ENCODE measurements at places on chromosomes 16 and 17. TPM values are rescaled to one million over a fixed set of nuclear protein-coding genes. Genes with fewer than 3 reads are reported as not detected.

GPR139 gene
- total RNA-seq: not detected

DNA sequence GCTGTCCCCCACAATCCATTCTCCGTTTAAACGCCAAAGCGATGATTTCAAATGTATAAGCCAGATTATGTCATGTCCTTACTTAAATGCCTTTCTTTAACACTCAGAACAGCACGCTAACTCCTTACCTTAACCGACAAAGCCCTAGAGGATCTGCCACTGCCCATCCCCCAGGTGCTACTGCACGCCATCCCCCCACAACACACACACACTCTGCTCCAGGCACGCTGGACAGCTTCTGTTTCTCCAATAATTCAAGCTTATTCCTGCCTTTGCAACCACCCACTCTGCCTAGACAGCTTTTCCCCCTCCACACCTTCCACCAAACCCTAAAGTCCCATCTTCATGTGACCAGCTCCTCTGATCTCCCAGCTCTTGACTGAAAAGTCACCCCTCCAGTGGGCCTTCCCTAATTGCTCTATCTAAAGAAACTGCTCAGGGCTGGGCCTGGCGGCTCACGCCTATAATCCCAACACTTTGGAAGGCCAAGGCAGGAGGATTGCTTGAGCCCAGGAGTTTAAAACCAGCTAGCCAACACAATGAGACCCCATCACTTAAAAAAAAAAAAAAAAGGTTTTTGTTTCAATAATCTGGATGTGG, 38.9 kb upstream of the RPL38 start:
- no peaks in the 10 kb centered on the region for H3K36me3 ChIP-seq
- H3K4me1 ChIP-seq: no peaks in the 10 kb centered on the region

- H3K27ac ChIP-seq: no peak overlapping the region
- DNase-seq: no peak
- H3K4me3 ChIP-seq: no peak overlapping the region
- no peaks in the 10 kb centered on the region for H3K27me3 ChIP-seq
- no peaks in the 10 kb centered on the region for H3K36me3 ChIP-seq
Measured at GRCh38 chr16:17447101-17447569, 23.6 kb downstream of the XYLT1 start.

DNA sequence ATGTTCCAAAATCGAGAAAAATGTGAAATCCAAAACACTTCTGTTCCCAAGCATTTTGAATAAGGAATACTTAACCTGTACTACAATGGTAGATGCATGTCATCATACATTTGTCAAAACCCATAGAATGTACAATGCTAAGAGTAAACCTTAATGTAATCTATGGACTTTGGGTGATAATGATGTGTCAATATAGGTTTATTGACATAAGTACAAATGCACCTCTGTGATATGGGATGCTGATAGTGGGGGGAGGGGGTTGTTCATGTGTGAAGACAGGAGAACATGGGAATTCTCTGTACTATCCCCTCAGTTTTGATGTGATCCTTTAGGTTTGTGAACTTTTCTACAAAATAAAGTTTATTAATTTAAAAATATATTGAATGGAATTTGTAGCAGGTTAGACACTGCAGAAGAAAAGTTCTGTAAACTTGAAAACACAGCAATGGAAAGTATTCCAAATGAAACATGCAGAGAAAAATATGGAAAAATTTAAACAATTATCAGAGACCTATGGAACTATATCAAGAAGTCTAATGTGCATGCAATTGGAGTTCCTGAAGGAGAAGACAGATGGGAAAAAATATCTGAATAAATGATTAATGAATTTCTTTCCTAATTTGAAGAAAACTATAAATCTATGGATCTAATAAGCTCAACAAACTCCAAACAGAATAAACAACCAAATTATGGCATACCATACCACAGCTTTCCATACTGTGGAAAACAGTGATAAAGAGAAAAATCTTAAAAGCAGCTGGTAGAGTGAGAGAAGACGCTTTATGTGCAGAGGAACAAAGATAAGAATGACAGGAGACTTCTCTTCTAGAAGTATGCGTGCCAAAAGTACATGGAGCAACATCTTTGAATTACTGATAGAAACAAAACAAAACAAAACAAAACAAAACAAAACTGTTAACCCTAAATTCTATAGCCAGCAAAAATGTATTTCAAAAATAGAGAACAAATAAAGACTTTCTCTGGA, 34.7 kb upstream of the MSI2 start:
- no peak overlapping the region for H3K4me3 ChIP-seq
- no peaks in the 10 kb centered on the region for H3K4me1 ChIP-seq
- H3K36me3 ChIP-seq: no peaks in the 10 kb centered on the region
- no peak overlapping the region for H3K27ac ChIP-seq
- no peaks in the 10 kb centered on the region for H3K27me3 ChIP-seq
- DNase-seq: no peak

DNA sequence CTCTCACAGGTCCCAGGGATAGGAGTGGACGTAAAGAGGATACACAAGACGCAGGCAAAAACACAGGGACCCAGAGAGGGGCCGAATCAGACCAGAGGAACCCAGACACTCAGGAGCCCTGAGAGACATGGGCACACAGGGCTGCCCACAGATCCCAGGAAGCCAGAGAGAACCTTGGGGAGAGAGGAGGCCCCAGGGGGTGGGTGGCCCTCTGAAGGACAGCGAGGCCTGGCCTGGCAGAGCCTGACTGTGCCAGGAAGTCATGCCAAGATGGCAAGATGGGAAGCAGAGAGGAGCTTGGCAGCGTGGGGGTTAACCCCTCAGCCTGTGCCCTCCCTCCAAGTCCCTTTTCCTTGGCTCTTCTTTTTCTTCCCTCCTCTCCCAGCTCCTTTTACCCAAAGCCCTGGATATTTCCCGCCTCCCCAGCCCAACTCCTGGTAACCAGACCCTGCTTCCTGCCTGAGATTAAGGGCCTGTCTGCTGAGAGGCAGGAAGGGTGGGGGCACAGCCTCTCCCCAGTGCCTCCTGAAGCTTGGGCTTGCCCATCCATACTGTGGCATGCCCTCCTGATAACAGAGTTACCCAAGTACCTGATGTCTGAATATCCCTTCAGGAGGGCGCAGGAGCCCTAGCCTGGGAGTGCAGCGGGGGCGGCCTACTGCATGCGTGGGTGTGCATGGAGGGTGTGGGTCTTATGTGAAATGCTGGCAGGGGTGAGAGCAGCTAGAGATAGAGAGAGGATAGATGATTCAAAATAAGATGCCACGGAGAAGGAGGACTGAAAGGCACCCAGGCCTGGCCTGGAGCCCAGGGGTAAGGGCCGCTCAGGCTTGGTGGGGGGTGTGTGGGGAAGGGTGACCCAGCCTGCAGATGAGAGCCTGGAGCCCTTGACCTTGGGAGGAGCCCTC, 6.0 kb upstream of the TBX21 start:
- no peak for DNase-seq
- H3K4me3 ChIP-seq: no peak overlapping the region
- H3K27ac ChIP-seq: no peak overlapping the region
- H3K4me1 ChIP-seq: no peaks in the 10 kb centered on the region
- H3K36me3 ChIP-seq: no peaks in the 10 kb centered on the region

DNA sequence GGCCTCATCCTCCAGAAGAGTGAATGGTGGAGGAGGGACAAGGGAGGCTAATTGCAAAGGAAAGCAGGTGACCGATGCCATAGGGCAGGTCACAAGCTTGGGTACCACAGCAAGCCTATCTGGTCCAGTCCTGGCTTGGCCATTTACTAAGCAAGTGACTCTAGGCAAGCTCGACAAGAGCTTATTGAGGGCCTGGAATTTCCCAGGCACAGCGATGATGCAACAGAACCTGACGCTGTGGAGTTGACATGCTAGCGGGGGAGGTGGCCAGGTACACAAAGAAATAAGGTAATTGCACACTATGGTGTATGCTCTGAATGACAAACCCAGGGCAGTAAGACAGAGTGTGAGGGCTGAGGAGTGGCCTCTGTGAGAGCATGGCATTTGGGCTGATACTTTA, 98.5 kb downstream of the PGS1 start:
- H3K27ac ChIP-seq: no peak overlapping the region
- no peak for DNase-seq
- no peaks in the 10 kb centered on the region for H3K27me3 ChIP-seq
- no peaks in the 10 kb centered on the region for H3K36me3 ChIP-seq
- no peak overlapping the region for H3K4me3 ChIP-seq
- no peaks in the 10 kb centered on the region for H3K4me1 ChIP-seq

DNA sequence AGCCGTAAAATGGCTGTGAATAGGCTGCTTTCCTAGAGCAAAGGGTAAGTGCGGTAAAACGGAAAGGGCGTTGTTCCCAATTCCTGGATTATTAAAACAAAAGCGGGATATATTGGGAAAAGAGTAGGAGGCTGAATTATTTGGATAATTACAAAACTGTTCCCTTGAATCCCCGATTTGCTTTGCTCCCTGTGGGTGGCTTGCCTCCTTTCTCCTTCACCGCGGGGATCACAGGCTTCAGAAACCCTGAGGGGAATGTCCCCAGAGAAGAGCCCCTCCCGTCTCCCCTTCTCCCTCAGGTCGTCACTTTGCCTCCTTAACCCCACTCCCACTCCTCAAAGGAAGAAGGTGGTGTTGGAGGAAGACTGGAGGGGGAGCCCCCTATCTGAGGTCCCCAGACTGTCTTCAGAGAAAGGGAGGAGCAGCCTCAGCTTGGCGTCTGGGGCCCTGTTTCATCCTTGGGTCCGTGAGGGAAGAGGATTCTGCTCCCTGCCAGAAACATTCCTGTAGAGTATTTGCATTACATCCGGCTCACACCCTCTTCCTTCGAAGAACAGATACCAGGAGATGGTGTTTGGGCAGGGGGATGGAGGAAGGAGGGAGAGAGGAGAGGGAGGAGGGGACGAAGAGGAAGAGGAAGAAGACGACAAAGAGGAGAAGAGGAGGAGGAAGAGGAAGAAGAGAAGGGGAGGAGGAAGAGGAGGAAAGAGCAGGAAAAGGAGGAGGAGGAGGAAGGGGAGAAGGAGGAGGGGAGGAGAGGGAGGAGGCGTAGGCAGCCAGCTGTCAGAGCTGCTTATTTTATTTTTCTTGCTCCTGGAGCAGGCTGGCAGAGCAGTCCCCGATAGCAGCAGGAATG, 31.8 kb downstream of the MRM1 start:
- H3K36me3 ChIP-seq: no peaks in the 10 kb centered on the region
- no peak overlapping the region for H3K4me3 ChIP-seq
- DNase-seq: no peak
- no peak overlapping the region for H3K27ac ChIP-seq
- no peaks in the 10 kb centered on the region for H3K4me1 ChIP-seq
- no peaks in the 10 kb centered on the region for H3K27me3 ChIP-seq

GRCh38 chr16:30488764-30489605, 16.4 kb downstream of the ITGAL start:
- H3K4me3 ChIP-seq: no peak overlapping the region
- no peaks in the 10 kb centered on the region for H3K36me3 ChIP-seq
- no peak for DNase-seq
- H3K4me1 ChIP-seq: peaks cover 10% of the 10 kb centered on the region

TBC1D3K gene
- not detected for total RNA-seq

DNA sequence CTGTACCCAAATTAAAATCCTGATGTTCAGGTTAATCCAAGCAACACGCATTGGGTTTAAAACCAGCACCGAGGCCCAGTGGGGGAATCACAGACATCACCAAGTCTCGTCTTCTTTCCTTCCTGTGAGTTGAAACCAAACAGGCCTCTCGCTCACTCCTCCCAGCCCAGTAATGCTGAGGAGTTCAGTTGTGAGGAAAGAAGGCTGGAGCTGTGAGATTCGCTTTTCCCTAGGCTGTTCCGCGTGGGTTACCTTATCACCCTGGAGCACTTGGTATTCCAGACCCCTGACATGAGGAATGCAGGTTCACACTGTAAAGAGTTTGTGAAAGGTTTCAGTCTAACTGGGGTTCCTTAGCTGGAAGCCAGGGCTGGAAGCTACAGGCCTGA, 20.8 kb downstream of the CIBAR2 start:
- H3K4me1 ChIP-seq: peaks cover 10% of the 10 kb centered on the region
- peaks cover 5% of the 10 kb centered on the region for H3K27me3 ChIP-seq

DNA sequence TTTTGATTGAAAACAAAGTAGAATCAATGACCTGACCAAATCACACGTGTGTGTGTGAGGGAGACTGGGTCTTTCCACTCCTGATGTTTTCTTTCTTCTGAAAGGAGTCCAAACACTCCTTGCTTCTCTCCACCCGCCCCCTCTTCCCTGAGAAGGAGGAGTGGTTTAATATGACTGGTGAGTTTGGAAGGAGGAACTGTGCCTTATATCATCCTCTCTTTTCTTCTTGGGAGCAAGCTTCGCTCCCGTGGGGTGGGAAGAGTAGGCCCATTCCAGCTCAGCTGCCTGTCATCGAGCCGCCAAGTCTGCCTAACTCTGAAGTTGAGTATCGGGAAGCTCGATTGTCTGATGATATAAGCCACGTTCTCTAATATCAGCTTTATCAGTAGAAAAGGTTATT, 96.5 kb downstream of the YPEL2 start:
- H3K4me1 ChIP-seq: peaks cover 44% of the 10 kb centered on the region
- H3K27ac ChIP-seq: no peak overlapping the region
- H3K36me3 ChIP-seq: no peaks in the 10 kb centered on the region
- H3K27me3 ChIP-seq: no peaks in the 10 kb centered on the region
- H3K4me3 ChIP-seq: no peak overlapping the region

DNA sequence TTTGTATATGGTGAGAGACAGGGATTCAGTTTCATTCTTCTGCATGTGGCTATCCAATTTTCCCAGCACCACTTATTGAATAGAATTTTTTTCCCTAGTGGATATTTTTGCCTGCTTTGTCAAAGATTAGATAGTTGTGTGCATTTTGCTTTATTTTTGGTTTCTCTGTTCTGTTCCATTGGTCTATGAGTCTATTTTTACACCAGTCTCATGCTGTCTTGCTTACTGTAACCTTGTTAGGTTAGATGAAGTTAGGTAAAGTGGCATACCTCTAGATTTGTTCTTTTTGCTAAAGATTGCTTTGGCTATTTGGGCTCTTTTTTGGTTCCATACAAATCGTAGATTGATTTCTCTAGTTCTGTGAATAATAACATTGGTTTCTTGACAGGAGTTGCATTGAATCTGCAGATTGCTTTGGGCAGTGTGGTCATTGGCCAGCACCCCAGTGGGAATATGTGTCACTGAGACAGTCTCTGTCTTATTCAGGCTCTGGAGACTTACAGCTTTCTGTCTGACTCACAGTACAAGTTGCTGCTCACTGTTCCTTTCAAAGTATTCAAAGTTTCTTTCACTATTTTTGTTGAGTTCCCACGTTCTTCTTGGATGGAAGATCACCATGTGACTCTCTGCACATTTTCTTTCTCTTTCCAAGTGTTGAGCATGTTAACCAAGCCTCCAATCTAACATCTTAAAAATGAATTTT, 709.1 kb downstream of the CDH11 start:
- no peak overlapping the region for H3K4me3 ChIP-seq
- H3K27me3 ChIP-seq: no peaks in the 10 kb centered on the region
- no peak overlapping the region for H3K27ac ChIP-seq
- peaks cover 24% of the 10 kb centered on the region for H3K4me1 ChIP-seq

DNA sequence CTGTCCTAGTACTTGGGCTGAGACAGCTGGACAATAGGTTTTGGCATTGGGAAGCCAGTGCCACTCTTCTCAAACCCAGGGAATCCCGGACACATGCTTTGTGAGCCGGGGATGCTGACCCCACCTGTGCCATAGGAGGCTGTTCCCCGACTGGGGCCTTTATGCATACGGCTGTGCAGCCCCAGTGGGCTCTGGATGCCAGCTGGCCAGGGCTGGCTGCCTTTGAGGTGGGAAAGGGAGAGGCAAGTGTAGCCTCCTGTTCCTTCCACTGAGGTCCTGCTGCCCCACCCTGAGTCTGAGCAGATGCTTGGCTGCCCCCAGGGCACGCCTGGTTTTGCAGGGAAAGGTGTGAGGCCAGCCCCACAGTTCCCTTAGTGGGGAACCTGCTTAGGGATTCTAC, 105.7 kb downstream of the CCDC182 start:
- peaks cover 17% of the 10 kb centered on the region for H3K4me1 ChIP-seq
- H3K27me3 ChIP-seq: no peaks in the 10 kb centered on the region
- H3K4me3 ChIP-seq: no peak overlapping the region
- H3K27ac ChIP-seq: no peak overlapping the region

Data from adrenal gland (tissue), 19 donors.